ENCODE measurements at places on chromosomes 3 and 15.

DNA sequence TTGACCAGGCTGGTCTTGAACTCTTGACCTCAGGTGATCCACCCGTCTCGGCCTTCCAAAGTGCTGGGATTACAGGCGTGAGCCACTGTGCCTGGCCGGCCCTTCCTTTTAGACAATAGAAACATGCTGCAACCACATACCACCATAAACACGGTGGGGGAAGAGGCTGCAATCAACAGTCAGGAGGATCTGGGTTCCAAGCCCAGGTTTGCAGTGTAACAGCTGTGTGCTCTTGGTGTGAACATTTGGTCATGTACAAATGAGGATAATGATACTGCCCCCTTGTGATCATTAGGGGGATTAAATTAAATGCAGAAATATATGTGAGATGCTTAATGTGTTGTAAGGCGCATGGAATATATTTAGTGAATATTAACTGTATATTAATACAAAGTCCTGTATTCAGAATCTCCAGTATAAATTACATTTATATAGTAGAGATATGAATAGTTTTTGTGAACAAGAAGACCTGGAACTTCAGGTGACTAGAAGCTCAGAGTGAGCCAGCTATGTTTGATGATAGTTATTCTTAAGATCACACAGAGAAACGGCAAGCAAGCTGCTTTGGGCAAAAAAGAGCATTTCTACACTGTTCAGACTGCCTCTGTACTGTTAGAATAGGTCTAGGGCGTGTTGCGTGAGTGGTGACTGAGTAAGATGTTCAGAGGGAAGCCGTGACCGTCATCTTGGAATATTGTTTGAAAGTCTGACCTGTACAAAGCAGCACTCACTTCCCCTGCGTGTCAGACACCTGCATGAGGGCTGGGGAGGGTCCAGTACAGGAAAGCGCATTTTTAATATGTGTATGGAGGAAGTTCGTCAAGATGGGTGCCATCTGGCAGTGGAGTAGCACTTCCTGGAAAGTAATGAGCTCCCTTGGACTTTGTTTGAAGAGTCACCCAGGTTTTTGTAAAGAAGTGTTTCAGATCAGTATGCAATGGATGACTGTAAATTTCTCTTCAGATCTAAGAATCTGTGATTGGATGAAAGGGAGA is 125.8 kb downstream of the PGPEP1L start:
- DNase-seq: peak; percentile 65

DNA sequence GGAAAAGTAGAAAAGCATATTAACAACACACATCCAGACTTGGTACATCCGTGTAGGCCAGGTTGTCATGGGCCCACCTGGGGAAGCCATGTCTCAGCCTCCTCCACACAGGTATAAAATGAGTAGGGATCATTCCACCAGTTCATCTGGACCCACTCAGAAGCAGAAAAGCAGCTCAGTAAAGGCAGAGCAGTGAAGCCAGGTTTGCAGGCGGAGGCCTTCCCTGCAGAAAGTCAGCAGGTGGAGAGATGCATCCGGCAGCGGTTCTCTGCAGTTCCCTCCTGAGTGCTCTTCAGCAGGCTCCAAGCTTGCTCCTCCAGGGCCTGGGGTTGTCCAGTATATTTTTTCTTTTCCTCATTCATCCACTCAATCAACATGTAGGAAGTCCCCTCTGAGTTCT is 22.1 kb downstream of the LOXL1 start:
- DNase-seq: no peak

DNA sequence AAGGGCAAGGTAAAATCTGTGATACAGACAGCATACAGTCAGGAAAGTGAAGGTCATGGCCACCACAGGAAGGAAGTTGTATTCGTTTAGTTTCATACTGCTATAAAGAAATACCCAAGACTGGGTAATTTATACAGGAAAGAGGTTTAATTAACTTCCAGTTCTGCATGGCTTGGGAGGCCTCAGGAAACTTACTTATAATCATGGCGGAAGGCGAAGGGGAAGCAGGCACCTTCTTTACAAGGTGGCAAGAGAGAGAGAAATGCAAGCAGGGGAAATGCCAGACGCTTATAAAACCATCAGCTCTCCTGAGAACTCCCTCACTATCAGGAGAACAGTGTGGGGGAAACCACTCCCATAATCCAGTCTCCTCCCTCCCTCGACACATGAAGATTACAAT is 353.7 kb upstream of the SEMA6D start:
- DNase-seq: no peak

- DNase-seq: no peak
These were observed 789.2 kb downstream of the DIPK2A start for GRCh38 chr3:144760831-144761230.

DNA sequence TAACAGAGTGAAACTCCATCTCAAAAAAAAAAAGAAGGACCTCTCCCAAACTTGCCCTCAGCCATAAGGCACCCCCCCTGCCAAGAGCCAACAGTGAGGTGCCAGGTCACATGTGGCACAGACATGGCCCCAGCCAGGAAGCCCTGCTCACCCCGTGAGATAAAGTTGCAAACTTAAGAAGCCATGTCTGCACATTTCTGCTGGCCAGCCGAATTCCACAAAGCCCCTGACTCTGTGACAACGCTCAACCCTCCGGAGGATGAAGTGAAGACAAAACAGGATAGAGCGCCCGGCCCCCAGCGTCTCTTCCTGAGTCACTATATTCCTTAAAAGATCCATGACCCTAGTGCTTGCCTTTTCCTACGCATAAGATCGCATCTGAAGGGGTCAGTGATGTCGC is 188.1 kb downstream of the XXYLT1 start:
- DNase-seq: no peak

DNA sequence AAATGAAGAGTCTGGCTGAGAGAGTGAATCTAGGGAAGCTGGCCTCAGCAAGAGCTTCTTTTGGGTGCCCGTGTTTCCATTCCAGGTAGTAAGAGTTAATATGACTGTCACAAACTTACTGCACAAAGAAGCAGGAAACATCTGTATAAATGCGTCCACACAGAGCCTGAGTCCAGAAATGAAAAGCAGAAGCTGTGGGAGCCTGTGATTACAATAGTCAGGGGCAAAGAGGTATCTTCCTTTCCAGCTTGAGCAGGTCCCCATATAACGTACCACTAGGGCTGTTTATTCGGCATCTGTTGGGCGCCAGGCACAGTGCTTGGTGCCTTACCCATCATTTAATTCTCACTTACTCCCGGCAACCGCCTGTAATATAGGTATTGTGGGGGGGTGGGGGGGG is 40.5 kb upstream of the B3GNT5 start:
- DNase-seq: no peak

DNA sequence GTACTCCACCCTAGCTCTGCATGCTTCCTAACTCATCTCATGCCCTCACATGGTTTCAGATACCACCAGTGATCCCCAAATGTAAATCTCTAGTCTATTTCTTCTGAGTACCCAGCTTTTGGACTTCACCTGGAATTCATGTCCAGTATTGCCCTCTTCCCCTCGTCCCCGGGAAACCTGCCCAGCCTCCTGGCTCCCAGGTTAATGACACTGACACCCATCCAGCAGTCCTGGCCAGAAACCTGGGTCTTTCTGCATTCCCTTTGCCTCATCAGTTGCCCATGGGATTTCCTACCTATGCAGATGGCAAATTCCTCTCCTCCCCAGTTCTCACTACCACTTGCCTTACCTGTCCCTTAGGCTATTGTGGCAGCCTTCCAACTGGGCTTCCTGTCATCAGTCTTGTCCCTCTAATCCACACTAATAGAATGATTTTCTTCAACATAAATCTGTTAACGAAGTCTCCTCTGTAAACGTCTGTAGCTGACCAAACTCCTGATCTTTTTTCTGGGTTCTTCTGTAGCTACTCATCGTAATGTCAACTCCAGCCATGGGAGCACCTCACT is 15.3 kb upstream of the MYLK start:
- no peak for DNase-seq

DNA sequence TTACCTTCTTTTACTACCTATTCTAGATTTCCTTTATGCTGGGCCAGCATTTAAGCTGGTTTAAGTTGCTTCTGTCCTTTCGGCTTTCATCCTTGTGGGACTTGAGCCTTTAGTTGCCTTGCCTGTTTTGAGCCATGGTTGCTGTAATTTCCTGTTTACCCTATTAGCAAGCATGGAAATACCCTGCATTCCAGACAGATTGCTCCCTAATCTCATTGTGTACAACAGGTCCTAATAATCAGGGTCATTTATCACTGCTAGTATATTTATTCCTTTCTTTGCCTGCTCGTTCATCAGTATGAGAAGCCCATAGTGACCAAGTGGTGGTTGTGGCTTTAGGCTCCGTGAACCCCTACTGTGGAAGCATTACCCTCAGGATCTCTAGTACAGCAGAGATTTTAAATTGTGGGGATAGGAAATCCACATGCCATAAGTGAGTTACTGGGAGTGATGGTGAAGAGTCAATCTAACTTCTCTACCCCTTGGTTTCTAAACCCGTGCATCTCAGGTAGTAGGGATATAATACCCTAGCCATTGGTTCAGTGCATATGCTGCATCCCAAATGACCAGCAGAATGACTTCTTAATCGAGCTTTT is 31.9 kb downstream of the NCK1 start:
- DNase-seq: no peak

DNA sequence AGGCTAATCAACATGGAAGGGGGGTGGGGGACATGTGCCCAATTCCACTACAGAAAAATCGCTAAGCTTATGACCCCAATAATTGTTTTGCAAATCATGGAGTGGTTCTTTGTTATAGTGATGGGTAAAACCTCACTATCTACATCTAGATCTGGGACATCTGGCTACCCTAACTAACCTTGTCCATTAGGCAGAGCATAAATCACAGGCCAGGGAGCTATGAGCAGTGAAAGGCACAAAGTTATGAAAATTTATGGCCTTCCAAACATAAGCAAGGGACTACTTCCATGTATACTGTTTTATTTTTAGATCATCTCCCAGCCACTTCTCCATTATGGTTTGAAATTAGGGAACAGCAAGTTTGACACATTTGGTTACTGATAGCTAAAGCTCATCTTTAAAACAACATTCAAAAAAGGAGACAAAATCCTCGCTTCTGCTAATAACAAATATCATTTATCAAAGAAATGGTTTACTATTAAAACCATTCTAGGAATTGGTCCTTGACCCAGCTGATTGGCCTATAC is 78.3 kb downstream of the RSL24D1 start:
- DNase-seq: no peak

DNA sequence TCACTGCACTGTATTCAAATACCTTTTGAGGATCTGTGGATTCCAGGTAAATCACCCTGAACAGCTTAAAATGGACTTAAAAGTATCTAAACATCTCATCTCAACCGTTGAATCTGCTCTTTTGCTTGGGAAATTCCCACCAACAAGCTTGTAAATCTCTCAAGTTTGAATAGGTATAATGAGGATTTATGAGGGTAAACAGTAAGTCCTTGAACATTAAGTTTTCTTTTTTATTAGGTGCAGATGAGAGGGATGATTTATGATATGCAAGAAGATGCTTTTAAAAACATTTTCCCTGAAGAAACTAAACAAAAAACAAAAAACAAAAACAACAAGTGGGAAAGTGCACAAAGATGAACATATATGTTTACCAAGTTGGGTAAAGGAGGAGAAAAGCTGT is 290.6 kb downstream of the ROBO1 start:
- no peak for DNase-seq

Data from GM20000 (cell line).